GM23248 (cell line): ENCODE measurements at places on chromosomes 7 and 10. TPM values are rescaled to one million over a fixed set of nuclear protein-coding genes. Genes with fewer than 3 reads are reported as not detected.
A peak's percentile ranks its signal among the peaks of the same experiment; 100 is the strongest.

Gene PNLIPRP2
- total RNA-seq: not detected in 2 replicates

Gene IFIT1
- total RNA-seq: 15.2 and 18.6 TPM in 2 replicates

- no peaks in the 10 kb centered on the region for H3K27me3 ChIP-seq
- no peak overlapping the region for H3K27ac ChIP-seq
- H3K36me3 ChIP-seq: no peaks in the 10 kb centered on the region
- DNase-seq: no peak
These were observed 469.6 kb upstream of the FZD8 start for GRCh38 chr10:36111676-36112075.

Gene TDRD1
- total RNA-seq: not detected in 2 replicates

DNA sequence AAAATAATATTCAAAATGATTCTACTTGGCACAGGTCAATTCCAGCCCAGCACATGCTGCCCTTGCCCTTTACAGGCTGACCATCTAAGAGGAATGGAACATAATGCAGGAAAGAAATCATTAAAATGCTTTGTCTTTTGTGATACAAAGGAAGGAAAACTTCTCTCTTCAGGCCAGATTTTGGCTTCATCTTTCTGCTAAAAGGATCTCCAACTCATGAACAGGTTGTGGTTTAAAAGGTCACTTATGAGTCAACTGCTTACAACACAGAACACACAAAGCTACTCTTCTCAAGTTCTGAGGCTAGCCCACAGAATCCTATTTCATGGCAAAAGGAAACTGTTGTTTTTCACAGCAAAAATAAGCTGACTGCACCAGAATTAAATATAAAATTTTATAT, 197.1 kb downstream of the DOCK4 start:
- H3K36me3 ChIP-seq: no peaks in the 10 kb centered on the region
- no peaks in the 10 kb centered on the region for H3K4me1 ChIP-seq
- H3K27me3 ChIP-seq: no peaks in the 10 kb centered on the region
- H3K4me3 ChIP-seq: no peak overlapping the region
- no peak overlapping the region for H3K27ac ChIP-seq

Gene PGAM2
- total RNA-seq: not detected in 2 replicates

DNA sequence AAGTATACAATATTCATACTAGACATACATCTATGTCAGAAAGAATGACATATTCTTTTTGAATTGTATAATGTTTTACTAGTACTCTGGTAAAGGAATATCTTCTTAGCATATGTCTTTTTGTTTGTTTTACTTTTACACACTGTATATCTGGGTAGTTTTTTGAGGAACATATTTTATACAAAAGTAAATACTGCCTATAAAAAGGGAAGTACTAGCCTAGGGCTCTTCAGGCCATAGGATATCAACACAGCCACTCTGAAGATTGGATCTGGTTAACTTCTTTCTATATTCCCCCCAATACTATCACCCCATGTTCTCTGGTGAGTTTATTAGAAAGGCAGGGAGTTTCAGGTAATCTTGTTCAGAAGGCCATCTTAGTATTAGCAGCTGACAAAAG, 134.6 kb downstream of the ZNF438 start:
- no peak overlapping the region for H3K4me3 ChIP-seq
- DNase-seq: no peak
- H3K4me1 ChIP-seq: peaks cover 7% of the 10 kb centered on the region; the same call in 1 of the 2 replicates
- no peak overlapping the region for H3K27ac ChIP-seq
- no peaks in the 10 kb centered on the region for H3K36me3 ChIP-seq
- no peaks in the 10 kb centered on the region for H3K27me3 ChIP-seq

DNA sequence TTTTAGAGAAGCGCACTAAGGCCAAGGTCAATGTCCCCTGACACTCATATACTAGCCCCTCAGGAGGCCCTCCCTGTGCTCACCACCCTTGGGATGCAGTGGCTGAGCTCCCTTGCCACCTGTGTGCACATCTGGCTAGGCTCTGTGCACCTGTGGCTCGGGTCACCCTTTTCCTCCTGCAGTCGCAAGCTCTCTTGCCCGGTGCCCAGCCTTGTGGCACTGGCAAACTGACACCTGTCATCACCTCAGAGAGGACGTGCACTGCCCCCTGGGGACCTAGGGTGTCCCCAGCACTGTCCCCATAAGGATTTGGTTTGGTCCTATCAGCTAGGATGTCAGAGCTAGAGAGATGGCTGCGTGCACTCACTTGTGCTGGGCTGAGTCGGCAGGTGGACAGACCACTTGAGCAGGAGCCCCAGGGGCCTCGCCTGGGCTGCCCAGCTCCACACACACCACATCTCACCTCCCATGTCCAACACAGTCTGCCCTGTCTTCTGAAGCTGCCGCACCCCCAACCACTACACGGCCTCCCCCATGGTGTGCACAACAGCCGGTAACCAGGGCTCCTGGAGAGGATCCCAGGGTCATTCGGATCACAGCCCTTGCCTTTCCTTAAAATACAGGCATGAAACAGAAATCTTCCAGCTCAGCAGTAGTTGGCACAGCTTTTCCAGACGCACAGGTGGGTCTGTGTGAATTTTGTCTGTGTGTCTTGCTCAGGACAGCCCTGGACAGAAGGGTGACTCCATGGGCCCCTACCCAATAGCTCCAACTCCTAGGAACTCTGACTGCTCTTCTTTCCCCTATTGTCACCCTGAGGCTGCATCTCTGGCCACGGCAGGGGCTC, 111.0 kb downstream of the GRID1 start:
- no peak overlapping the region for H3K27ac ChIP-seq
- H3K4me1 ChIP-seq: no peaks in the 10 kb centered on the region
- no peaks in the 10 kb centered on the region for H3K36me3 ChIP-seq
- no peak overlapping the region for H3K4me3 ChIP-seq

DNA sequence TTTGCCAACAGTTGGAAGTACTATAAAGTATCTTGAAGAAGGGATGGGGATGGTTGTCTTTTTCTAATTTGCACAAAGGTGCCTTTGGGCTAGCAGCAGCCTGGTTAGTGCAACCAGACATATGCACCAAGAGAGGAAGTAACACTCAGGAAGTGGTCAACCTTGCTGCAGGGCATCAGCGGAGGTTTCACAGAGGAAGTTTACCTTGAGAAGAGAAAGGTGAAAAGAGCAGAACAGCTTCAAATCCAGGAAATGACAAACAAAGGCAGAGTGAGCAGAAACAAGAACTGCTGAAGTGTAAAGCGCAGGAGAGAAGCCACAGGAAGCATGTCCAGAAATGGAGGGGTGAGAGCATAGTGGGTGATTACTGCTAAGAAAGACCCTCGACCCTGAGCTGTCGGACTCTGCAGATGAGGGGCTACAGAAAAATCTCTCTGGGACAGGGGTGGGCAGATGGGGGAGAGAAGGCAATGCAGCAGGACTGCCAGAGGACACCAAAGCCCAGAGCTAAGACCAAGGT, 66.9 kb downstream of the STK17A start:
- DNase-seq: no peak
- peak overlapping the region; percentile 36; the same call in 1 of the 2 replicates for H3K4me3 ChIP-seq
- peak overlapping the region; percentile 99 for H3K27ac ChIP-seq
- H3K36me3 ChIP-seq: no peaks in the 10 kb centered on the region
- peaks cover 58% of the 10 kb centered on the region for H3K4me1 ChIP-seq

GRCh38 chr7:65809982-65810288, 62.9 kb upstream of the VKORC1L1 start:
- no peaks in the 10 kb centered on the region for H3K4me1 ChIP-seq
- no peaks in the 10 kb centered on the region for H3K36me3 ChIP-seq
- H3K27me3 ChIP-seq: no peaks in the 10 kb centered on the region
- no peak for DNase-seq
- no peak overlapping the region for H3K27ac ChIP-seq

DNA sequence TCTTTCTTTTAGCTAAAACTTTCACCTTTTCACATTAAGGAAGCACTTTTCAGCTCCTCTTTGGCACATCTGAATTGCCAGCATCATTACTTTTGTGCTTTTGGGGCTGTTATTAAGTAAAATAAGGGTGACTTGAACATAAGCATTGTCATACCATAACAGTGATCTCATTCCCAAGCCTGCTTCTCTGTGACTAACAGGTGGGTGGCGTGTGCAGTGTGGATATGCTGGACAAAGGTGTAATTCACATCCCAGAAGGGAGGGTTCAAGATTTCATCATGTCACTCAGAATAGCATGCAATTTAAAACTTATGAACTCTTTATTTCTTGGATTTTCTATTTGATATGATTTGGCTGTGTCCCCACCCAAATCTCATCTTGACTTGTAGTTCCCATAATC, 517.4 kb upstream of the MKI67 start:
- DNase-seq: no peak
- H3K36me3 ChIP-seq: no peaks in the 10 kb centered on the region
- no peak overlapping the region for H3K4me3 ChIP-seq
- H3K27ac ChIP-seq: no peak overlapping the region
- H3K4me1 ChIP-seq: no peaks in the 10 kb centered on the region

Gene C10orf62
- not detected in 2 replicates for total RNA-seq

Gene ZCWPW1
- total RNA-seq: 0.89 and 1.9 TPM in 2 replicates

Gene TYW1B
- total RNA-seq: 1.6 TPM in 1 of 2 replicates, not detected in the other

- H3K4me3 ChIP-seq: no peak overlapping the region
- no peaks in the 10 kb centered on the region for H3K27me3 ChIP-seq
- no peaks in the 10 kb centered on the region for H3K36me3 ChIP-seq
- H3K27ac ChIP-seq: no peak overlapping the region
These were observed 223.6 kb upstream of the SEMA3E start for GRCh38 chr7:83872501-83872900.

GRCh38 chr10:32377458-32378259, 30.7 kb upstream of the EPC1 start:
- DNase-seq: peak; percentile 77
- H3K27me3 ChIP-seq: no peaks in the 10 kb centered on the region
- peak overlapping the region; percentile 81 for H3K27ac ChIP-seq
- H3K4me1 ChIP-seq: peaks cover 20% of the 10 kb centered on the region; the same call in 1 of the 2 replicates

- DNase-seq: no peak
- H3K36me3 ChIP-seq: no peaks in the 10 kb centered on the region
- H3K27ac ChIP-seq: no peak overlapping the region
- no peak overlapping the region for H3K4me3 ChIP-seq
- no peaks in the 10 kb centered on the region for H3K27me3 ChIP-seq
These were observed 143.1 kb downstream of the AHR start for GRCh38 chr7:17441557-17441956.

GRCh38 chr10:103659674-103660363, 166.3 kb downstream of the NEURL1 start:
- H3K27me3 ChIP-seq: no peaks in the 10 kb centered on the region
- H3K36me3 ChIP-seq: peaks cover 25% of the 10 kb centered on the region
- peaks cover 22% of the 10 kb centered on the region for H3K4me1 ChIP-seq
- H3K27ac ChIP-seq: peak overlapping the region; percentile 93

Gene FANK1
- 4.3 and 13.3 TPM in 2 replicates for total RNA-seq

DNA sequence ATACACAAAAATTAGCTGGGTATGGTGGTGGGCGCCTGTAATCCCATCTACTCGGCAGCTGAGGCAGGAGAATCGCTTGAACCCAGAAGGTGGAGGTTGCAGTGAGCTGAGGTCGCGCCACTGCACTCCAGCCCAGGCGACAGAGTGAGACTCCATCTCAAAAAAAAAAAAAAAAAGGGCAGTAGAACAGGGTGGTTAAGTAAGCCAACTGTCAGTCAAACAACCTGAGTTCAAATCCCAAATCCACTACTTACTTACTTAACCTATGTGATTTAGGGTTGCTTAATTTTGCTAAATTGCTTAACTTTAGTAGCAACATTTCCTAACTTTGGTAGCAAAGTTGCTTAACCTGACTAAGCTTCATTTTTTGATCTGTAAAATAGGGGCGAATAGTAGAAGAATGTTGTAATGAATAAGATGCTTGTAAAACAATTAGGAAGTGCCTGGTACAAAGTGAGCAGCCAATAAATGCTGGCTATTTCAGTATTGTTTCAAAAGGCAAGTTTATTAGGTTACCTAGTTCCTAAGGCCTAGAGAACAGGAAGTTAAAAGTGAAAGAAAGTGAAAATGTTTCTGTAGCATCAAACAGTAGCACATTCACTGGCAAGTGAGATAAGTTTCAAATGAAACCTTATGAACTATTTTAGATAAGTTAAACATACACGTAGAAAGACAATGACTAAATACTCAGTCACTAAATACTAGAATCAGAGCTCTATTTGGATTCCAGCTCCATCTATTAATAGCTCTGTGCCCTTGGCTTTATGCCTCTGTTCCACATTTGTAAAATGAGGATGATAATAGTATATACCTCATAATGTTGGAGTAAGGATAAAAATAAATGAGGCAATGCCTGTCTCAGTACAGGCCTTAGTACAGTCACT, 64.3 kb downstream of the HOXA1 start:
- peak overlapping the region; percentile 49 for H3K4me3 ChIP-seq
- peak; percentile 90 for DNase-seq
- peaks cover 20% of the 10 kb centered on the region for H3K4me1 ChIP-seq
- peak overlapping the region; percentile 79 for H3K27ac ChIP-seq
- H3K27me3 ChIP-seq: no peaks in the 10 kb centered on the region

DNA sequence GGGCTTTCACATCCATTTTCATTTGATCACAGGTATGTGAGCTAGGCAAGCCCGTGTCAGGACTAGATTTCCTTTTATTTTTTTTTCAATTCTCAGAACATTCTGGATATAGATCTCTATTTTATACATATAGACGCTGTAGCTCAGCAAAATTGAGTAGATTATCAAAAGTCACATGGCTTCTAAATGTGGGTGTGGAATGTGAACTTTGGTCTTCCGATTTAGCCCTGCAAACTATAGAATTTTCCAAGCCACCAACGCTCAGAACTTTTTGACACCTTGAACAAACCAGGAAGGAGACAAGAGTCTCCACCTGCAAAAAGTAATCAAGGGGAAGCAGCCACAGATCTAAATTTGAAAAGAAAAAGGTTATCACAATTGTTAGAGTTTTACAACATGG, 15.9 kb upstream of the FFAR4 start:
- no peak overlapping the region for H3K27ac ChIP-seq
- no peaks in the 10 kb centered on the region for H3K36me3 ChIP-seq
- DNase-seq: no peak
- no peaks in the 10 kb centered on the region; the same call in 1 of the 2 replicates for H3K4me1 ChIP-seq

Gene SNCG
- total RNA-seq: 1.2 and 1.8 TPM in 2 replicates

DNA sequence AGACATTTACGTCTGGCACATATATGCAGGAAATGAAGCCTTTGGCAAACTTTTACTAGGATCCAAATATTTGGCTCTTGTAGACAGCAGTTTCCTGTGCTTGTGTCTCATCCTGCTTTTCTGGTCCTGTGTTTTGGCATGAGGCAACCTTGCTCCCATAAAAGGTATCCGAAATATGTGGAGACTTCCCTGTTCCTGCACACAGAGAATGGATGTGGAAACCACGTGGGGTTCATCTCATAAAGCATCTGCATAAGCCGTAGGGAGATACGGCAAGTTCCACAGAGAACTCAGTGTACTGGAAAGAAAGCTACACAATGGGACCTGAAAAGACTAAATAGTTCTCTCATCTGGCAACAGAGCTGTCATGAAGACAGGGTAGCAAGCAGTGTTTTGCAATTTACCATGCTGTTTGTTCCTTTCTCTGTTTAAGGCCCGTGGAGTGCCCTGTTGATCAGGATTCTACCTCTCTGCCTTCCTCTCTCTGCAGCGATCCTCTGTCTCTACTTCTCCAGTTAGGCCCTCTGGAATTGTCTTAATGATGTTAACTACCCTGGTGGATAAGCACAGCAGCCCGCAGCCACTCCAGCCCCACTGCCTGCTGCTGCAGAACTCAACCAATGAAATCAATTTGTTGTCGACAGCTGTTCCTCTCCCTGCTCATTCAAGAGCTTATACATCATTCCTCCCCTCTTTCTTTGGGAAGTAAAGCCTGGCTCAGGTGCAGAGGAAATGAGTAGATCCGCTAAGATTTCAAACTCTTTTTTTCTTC, 293.6 kb downstream of the CSTF2T start:
- H3K27me3 ChIP-seq: no peaks in the 10 kb centered on the region
- no peak for DNase-seq
- H3K4me3 ChIP-seq: no peak overlapping the region
- no peaks in the 10 kb centered on the region for H3K36me3 ChIP-seq
- no peak overlapping the region for H3K27ac ChIP-seq
